Fibroblast of lung (primary cell): ENCODE measurements at places on chromosomes 5 and 9. TPM values are rescaled to one million over a fixed set of nuclear protein-coding genes. Genes with fewer than 3 reads are reported as not detected.
A peak's percentile ranks its signal among the peaks of the same experiment; 100 is the strongest.

The GRIA1 gene
- total RNA-seq, result 1.8 and 4.5 TPM in 2 replicates

The C5 gene
- total RNA-seq, result 7.3 and 8.2 TPM in 2 replicates

The PCDHB11 gene
- total RNA-seq, result 0.77 and 1.7 TPM in 2 replicates

The AK3 gene
- 53.9 and 90.3 TPM in 2 replicates for total RNA-seq

The PCDHGA1 gene
- total RNA-seq, result 1.0 and 1.8 TPM in 2 replicates

DNA sequence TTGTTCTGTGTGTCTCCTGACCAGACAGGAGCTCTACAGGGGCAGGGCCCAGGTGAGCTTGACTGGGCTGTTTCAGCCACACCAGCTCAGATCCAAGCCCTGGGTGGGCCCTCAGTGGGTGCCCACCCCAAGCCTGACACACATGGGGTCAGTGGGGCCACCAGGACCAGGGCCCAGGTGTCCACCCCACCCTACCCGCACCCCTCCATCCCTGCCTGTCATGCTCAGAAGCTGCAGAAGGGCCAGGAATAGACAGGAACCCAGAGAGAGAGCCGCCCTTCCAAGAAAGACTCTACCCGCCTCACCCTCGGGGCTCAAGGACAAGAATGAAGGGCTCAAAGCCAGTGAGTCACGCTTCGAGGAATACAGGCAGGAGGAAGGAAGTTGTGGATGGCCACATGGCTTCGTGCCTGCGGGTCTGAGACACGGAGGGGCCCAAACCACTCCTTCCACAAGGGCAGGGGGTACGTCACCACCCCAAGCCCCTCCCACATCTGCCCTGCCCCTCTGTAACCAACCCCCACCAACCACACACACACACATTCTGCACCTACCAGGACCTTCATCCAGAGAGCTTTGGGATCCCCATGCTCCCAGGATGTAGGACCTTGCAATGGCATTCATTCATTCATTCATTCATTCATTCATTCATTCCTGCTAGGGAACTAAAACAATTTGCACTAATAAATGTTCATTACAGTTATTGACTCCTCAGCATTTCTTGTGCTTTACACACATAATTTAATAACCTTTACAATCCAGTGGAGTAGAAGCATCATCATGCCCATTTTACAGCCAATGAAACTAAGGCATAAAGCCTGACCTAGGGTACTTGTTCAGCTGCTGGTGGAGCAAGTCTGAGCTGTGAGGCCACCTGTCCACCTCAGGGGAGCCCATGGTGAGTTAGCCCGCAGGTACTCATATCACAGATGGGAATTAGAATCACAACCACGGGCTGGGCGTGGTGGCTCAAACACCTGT lies 55.9 kb upstream of the STXBP1 start:
- peak; percentile 90 for DNase-seq
- no peak overlapping the region for H3K4me3 ChIP-seq
- peaks cover 68% of the 10 kb centered on the region for H3K4me1 ChIP-seq
- peaks cover 28% of the 10 kb centered on the region for H3K36me3 ChIP-seq
- H3K27ac ChIP-seq, result peak overlapping the region; percentile 94

GRCh38 chr5:105687493-105687892 lies 1983.2 kb downstream of the EFNA5 start:
- no peaks in the 10 kb centered on the region for H3K4me1 ChIP-seq
- H3K4me3 ChIP-seq, result no peak overlapping the region
- no peak for DNase-seq
- H3K27ac ChIP-seq, result no peak overlapping the region
- H3K36me3 ChIP-seq, result no peaks in the 10 kb centered on the region

DNA sequence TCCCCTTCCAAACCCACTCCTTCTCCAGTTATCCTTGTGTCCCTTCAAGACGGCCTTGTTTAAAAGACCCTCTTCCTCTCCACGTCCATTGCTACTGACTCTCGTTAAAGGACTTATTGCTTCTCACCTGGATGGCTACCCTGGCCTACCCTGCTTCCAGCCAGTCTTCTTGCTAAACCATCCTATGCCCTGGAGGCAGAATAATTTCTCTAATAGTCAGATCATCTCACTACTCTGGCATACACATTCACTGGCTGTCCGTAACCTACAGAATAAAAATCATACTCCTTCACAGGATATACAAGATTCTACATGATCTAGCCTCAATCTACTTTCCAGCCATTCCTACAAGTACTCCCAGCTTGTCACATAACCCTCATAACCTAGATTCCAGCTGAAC lies 92.6 kb downstream of the TRPM6 start:
- no peaks in the 10 kb centered on the region for H3K4me1 ChIP-seq
- no peak overlapping the region for H3K4me3 ChIP-seq
- no peaks in the 10 kb centered on the region for H3K36me3 ChIP-seq
- no peak for DNase-seq
- H3K27me3 ChIP-seq, result no peaks in the 10 kb centered on the region

GRCh38 chr5:4116834-4117233 lies 521.2 kb downstream of the IRX1 start:
- no peaks in the 10 kb centered on the region for H3K27me3 ChIP-seq
- DNase-seq, result no peak

DNA sequence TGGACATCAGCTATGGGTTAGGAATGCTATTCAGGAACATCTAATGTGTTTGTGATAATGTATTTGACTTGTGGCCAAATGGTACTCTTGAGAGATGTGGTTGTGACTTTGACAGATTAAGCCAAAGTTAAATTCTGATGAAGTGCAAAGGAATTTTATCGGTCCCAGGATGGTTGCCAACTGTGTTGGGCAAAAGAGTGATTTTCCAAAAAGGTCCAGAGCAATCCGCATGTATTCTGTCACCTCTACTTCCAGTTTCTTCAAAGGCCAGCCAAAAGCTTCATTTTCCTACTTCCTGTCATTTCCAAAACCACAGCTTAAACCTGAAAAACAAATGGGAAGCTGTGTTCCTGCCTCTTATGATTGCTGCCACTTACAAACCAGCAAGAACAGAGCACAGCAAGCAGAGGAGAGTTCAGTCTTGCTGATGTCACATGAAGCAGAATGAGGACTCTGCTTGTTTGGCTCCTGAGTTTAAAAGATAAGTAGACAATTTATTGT lies 59.8 kb downstream of the MARCHF3 start:
- DNase-seq, result peak; percentile 86
- H3K27ac ChIP-seq, result no peak overlapping the region
- H3K27me3 ChIP-seq, result no peaks in the 10 kb centered on the region
- H3K4me3 ChIP-seq, result no peak overlapping the region
- peaks cover 9% of the 10 kb centered on the region for H3K4me1 ChIP-seq
- H3K36me3 ChIP-seq, result no peaks in the 10 kb centered on the region

GRCh38 chr9:131667576-131667975 lies 72.3 kb downstream of the RAPGEF1 start:
- no peaks in the 10 kb centered on the region for H3K36me3 ChIP-seq
- no peak overlapping the region for H3K4me3 ChIP-seq
- no peak overlapping the region for H3K27ac ChIP-seq

- no peaks in the 10 kb centered on the region for H3K4me1 ChIP-seq
- H3K36me3 ChIP-seq, result no peaks in the 10 kb centered on the region
- peaks cover 7% of the 10 kb centered on the region for H3K27me3 ChIP-seq
- no peak overlapping the region for H3K4me3 ChIP-seq
These were observed 71.8 kb downstream of the AK8 start for GRCh38 chr9:132806306-132806705.

DNA sequence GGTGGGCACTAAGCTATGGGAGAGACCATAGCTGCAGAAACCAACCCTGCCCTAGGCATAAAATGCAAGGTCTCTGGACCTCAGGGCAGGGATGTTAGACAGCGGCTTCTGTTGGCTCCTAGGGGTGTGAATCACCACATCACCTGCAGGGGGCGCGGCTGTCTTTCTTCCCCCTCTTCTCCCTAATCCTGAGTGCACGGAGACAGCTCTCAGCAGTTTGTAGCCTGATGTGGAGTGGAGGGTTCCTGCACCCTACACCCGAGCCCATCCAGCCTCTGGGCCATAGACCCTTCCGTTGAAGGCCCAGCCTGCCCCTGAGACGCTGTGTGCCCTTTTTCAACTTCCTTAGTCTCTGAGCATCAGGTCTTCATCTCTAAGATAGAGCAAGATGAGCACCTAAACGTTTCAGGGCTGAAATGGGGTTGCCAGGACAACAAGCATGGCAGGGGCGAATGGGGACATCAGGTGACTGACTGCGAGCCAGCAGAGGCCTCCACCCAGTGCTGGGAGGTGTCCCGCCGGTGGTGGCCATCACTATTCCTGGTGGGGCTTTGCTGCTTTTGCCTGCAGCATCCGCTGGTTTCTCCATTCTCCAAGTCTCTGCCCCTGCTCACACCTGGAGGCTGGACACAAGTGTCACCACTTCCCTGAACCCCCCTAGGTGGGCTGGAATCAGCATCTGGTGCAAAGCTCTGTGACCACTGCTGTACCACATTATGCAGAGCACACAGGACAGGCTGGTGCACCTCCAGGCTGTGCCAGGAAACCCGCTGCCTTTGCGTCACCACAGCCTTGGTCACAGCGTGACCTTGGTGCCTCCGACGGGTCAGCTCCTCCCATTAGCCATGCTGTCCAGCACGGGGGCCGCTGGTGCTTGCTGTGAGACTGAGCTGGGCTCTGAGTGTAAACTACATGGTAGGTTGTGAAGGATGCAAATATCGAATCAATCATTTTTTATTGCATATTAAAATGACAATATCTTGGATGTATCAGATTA lies 2.5 kb upstream of the SEC16A start:
- DNase-seq, result peak; percentile 72
- H3K27me3 ChIP-seq, result no peaks in the 10 kb centered on the region
- H3K4me3 ChIP-seq, result no peak overlapping the region
- H3K27ac ChIP-seq, result no peak overlapping the region
- no peaks in the 10 kb centered on the region for H3K36me3 ChIP-seq
- H3K4me1 ChIP-seq, result peaks cover 2% of the 10 kb centered on the region

- H3K4me1 ChIP-seq, result no peaks in the 10 kb centered on the region
- no peak overlapping the region for H3K4me3 ChIP-seq
- no peak for DNase-seq
These were observed 215.6 kb downstream of the SYK start for GRCh38 chr9:91017245-91017644.

DNA sequence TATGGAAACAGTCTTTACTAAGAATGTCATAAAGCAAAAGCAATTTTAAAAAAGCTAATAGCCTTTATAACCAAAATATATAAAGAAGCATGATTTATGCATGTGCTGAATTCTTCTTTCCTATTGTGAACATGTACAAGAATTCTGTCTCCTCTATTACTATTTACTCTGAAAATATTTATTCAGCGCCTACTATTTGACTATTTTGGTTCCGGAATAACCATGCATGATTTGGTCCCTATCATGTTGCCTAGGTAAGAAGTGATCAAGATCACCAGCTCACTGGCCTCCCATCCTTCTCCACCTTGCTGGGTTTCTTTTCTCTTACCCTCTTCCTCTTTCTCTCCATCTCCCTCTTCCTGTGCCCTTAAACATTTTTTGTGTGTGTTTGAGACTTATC lies 443.8 kb downstream of the SH3GL2 start:
- no peaks in the 10 kb centered on the region for H3K27me3 ChIP-seq
- no peak for DNase-seq
- H3K4me1 ChIP-seq, result no peaks in the 10 kb centered on the region
- H3K4me3 ChIP-seq, result no peak overlapping the region

GRCh38 chr5:178525906-178526732 lies 64.1 kb downstream of the COL23A1 start:
- H3K36me3 ChIP-seq, result no peaks in the 10 kb centered on the region
- H3K27ac ChIP-seq, result no peak overlapping the region
- no peaks in the 10 kb centered on the region for H3K4me1 ChIP-seq

- H3K4me1 ChIP-seq, result no peaks in the 10 kb centered on the region
- no peak overlapping the region for H3K27ac ChIP-seq
- H3K36me3 ChIP-seq, result no peaks in the 10 kb centered on the region
- H3K4me3 ChIP-seq, result no peak overlapping the region
- H3K27me3 ChIP-seq, result no peaks in the 10 kb centered on the region
These were observed 68.5 kb downstream of the GLDC start for GRCh38 chr9:6576987-6577386.
